ENCODE measurements at places on chromosomes 3 and 15. TPM values are rescaled to one million over a fixed set of nuclear protein-coding genes. Genes with fewer than 3 reads are reported as not detected.
A peak's percentile ranks its signal among the peaks of the same experiment; 100 is the strongest.

The SLC12A1 gene
- polyA plus RNA-seq: not detected

The ZBBX gene
- polyA plus RNA-seq: not detected

The FETUB gene
- not detected for polyA plus RNA-seq

- H3K4me3 ChIP-seq: no peak overlapping the region
- no peaks in the 10 kb centered on the region for H3K27me3 ChIP-seq
- H3K27ac ChIP-seq: no peak overlapping the region
- H3K36me3 ChIP-seq: peaks cover 52% of the 10 kb centered on the region
- no peaks in the 10 kb centered on the region for H3K4me1 ChIP-seq
- no peak for DNase-seq
Observed at GRCh38 chr3:179731544-179731943, 78.7 kb downstream of the USP13 start.

DNA sequence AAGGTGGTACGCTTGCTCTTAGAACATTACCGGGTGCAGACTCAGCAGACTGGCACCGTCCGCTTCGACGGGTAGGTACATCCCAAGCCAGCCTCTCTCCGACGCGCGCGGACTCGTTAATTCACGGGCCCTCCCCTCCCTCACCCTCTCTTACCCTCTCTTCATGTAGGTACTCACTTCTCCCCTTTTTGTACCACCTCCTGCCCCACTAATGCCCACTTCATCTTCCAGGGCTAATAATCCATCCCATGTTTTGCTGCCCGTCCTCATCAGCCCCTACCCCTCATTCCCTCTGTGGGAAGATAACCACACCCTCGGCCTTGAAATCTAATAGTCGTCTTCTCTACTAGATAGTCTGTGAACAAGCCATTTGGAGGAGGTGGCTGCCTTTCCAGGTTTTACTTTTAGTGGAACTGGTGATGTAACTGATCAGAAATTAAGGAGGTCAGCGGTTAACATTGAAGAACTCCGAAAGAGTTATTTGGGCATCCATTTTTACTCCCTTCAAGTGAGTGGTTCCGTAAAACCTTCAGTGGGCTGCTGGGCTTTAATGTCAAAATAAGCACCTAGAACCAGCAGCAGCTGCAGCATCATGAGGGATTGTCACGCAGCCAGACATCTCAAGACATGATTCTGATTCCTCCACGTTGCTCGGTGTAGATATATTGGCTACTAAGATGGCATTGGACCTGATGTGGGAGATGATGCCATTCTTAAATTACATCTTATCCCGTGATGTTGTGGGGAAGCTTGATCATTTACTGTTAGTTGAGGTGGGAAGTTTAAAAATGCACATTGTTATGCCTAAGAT is 1.3 kb downstream of the FEM1B start:
- DNase-seq: no peak
- H3K27me3 ChIP-seq: no peaks in the 10 kb centered on the region
- H3K27ac ChIP-seq: peak overlapping the region; percentile 99
- H3K4me3 ChIP-seq: peak overlapping the region; percentile 91
- no peaks in the 10 kb centered on the region for H3K36me3 ChIP-seq
- H3K4me1 ChIP-seq: peaks cover 60% of the 10 kb centered on the region

GRCh38 chr15:53843166-53843565 is 83.7 kb upstream of the WDR72 start:
- no peak overlapping the region for H3K4me3 ChIP-seq
- DNase-seq: no peak
- H3K27me3 ChIP-seq: peaks cover 6% of the 10 kb centered on the region
- H3K4me1 ChIP-seq: no peaks in the 10 kb centered on the region
- no peaks in the 10 kb centered on the region for H3K36me3 ChIP-seq
- no peak overlapping the region for H3K27ac ChIP-seq

Data from naive thymus-derived CD8-positive, alpha-beta T cell (primary cell).